NCI-H2081 (cell line): ENCODE measurements at places on chromosomes 5 and 9.

DNA sequence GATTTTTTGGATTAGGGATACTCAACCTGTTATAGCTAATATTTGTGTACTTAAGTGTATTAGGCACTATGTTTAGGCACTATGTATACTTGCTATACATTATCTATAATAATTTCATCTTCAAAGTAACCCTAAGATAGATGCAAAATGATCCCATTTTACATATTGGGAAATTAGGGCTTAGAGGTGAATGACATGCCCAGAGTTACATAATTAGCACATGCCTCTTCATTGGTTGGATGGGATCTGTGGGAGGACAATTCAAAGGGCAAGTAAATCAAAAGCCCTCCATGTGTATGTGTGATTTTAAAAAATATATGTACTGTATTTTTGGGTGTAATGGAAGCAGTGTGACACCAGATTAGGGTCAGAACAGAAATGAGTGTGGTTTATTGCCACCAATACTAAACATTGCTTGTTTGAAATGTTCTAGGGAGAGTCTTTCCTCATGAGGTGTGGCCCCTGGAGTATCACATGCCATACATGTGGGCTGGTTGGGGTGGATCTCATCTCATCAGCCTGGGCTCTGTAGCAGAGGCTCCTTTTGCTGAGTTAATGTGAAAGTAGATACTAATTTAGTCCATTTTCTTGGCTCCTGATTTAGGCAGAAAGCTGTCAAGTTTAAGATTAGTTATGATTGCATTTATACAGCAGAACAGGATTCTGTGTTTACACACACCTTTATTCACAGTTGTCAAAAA, 5.5 kb downstream of the C9orf85 start:
- DNase-seq, result no peak

DNA sequence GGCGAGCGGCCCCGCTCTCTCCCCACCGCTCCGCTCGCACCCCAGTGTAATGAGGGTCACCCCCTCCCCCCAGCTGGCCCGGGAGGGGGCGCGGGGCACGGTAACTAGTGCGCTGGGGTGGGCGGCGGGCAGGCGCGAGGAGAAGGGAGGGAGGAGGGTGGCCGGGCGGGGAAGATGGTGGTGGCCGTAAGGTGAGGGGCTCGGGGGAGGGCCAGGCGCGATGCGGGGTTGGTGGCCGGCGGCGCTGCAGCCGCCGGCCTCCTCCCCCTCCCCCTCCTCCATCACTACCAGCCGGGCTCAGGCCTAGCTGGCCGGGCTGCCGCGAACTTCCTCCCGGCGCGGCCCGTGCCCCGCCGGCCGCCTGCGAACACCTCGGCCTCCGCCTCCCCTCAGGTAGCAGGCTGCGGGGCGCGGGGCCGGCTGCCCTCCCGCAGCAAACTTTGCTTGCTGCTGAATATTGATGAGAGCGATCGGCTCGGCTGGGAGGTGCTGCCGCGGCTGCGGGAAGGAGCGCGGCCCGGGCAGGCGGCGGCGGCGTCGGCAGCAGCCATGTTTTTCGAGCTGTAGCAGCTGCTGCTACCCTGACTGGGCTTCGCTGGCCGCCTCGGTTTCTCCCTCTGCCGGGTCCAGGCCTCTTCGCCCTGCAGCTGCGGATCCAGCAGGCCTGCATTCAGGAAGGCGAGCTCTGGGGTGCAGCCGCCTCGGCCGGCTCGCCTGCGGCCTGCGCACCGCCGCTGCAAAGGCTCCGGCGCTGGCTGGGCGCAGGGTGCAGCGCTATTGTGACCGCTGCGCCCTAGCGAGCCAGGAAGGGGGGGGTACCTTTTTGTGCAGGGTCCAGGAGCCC, 502 bp downstream of the NSD1 start:
- DNase-seq, result peak; percentile 29

DNA sequence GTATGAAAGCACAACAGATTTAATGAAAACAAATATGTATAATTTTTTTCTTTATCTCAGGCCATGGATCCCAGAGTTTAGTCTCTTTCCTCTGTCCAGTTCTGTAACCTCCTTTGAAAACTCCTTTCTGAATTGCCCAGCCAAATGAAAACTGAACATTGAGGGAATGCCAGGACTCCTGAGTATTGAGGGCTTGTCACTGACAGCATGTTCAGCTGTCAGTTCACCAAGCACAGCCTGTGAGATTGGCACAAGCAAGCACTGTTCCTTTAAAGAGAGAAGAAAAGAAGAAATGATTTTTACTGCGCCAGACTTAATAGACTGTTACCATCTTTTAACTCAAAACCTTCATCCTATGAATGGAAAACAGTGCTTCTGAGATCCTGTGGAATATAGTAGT, 27.3 kb downstream of the TTC1 start:
- no peak for DNase-seq

DNA sequence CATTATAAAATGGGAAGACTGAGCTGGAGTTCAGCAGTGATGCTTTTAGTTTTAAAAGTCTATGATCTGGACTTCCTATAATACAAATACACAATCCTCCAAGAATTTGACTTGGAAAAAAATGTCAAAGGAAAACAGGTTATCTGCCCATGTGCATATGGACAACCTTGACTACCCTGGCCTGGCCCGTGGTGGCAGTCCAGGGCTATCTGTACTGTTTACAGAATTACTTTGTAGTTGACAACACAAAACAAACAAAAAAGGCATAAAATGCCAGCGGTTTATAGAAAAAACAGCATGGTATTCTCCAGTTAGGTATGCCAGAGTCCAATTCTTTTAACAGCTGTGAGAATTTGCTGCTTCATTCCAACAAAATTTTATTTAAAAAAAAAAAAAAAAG, 17.3 kb downstream of the MOCS2 start:
- no peak for DNase-seq

- no peak for DNase-seq
Measured at GRCh38 chr9:69637193-69637816, 34.9 kb downstream of the APBA1 start.

- DNase-seq, result no peak
Measured at GRCh38 chr5:95382801-95383200, 8.4 kb upstream of the FAM81B start.

GRCh38 chr9:89036383-89036782, 45.1 kb downstream of the S1PR3 start:
- DNase-seq, result no peak

DNA sequence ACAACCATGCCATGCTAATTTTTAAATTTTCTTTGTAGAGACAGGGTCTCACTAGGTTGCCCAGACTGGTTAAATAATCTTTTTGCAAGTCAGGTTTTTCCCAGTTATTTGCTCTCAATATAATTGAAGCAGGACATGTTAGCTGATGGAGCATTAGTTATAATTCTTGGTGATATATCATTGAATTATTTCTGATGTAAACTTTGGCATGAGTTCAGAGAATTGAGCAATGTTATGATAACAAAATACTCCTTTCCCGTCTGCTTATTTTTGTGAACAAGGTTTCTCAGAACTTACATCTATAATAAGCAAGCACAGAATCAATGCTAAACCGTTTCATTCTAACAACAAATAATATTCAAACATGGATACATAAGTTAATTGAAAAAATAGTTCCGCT, 37.8 kb downstream of the BHMT start:
- DNase-seq, result no peak

GRCh38 chr9:92749934-92750315, 14.7 kb downstream of the BICD2 start:
- DNase-seq, result no peak

GRCh38 chr5:29758986-29759421, 1434.5 kb upstream of the CDH6 start:
- no peak for DNase-seq

GRCh38 chr9:6098431-6098830, 83.0 kb upstream of the RANBP6 start:
- no peak for DNase-seq

- DNase-seq, result no peak
Measured at GRCh38 chr9:8224381-8224801, 424.8 kb upstream of the DMAC1 start.

DNA sequence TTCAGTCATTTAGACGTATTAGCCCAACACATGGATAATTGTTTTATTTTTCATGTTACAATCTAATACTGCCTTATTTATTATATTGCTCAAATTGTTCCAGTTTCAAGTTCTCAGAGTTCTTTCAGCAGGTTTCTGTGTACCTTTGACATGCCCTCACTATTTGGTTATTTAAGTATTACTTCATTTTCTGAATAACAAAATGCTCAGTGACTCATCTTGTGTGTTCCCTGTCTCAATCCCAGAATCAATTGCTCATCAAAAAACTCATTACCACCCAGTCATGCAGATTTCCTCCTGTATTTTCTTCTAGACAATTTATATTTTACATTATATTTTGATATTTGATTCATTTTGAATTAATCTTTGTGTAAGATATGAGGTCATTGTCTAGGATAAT, 562.6 kb downstream of the ANXA1 start:
- no peak for DNase-seq

DNA sequence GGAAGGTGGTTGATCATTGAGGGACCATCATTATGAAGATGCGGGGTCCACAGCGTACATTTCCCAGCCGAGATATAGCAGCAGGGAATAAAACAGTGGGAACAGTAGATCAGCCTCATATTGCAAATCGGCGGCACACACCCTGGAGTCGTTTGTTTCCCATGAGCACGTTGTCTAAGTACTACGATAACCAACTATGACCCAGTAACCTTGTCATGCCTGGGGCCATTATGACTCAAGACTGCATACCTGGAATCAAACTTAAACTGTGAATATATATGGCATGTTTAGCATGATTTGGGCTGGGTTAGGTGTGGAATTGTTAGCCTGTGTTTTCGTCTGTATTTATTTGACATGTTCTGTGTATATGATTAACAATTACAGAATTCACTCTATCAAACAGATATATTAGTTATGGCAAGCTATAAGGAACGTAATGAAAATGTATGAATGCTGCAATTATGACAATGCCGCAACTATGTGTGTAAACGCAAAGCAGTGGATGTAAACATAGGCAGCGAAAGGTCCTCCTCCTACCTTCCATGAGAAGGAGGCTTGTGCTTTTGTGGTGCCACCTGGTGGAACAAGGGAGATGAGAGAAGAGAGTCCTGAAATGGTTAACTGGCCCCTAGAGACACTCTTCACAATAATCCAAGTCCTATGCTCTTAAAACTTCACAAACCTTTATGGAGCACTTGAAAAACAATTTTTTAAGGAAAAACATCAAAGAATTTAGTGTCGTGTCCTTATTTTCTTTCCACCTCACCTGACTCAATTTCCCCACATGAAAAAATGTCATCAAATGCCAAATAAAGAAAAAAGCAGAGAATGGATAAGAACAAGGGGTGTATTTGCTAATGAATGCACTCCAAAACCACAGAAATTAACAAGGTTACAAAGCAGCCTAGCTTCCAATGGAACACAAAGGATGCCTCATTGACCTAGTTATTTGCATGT, 47.1 kb downstream of the SEMA5A start:
- peak; percentile 57 for DNase-seq

DNA sequence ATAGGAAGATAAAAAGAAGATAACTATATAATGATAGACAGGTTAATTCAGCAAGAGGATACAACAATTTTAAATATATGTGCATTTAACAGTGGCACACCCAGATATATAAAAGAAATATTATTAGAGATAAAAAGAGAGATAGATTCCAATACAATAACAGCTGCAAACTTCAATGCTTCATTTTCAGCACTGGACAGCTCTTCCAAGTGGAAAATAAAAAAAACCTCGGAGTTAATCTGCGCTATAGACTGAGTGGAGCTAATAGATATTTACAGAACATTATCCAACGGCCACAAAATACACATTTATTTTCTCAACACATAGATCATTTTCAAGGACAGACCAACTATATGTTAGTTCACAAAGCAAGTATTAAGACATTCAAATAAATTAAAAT, 1229.5 kb upstream of the CDH6 start:
- DNase-seq, result no peak

DNA sequence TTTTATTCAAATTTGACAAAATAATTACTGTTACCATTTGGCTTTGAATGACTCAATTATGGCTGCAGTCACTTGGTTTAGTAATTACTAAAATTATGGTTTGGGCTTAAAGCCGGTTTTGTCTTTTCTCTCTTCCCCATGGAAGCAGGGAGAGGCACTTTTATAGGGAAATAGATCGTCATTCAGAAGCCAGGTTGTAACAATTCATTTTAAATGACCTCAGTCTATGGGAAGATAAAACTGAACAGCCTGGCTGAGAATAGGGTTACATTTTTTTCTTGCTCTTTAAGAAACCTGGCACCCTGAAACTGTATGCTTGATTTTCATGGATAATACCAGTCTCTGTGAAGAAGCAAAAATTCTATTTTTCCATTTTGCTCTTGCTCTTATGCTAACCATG, 169.8 kb downstream of the SMC2 start:
- DNase-seq, result peak; percentile 4

DNA sequence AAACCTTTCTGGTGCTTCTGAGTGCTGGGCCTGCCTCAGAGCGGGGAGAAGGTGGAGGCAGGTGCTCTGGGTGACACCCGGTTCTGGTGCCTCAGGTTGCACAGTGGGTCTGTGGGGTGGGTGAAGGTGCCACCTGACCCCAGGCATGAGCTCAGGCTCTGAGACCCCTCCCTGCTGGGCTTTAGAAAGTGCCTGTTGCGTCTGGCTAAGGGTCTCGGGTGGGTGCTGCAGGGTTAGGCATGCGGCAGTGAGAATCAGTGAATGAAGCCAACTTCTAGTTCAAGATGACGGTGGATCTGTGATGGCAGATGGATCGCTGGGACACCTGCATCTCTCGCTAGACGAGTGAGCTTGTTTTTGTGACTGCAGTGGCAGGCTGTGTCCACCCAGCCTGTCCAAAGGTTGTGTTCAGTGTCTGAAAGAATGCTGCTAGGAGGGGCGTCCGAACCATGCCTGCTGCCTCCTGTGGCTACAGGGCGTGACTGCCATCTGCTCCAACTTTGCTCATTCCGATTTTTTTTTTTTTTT, 5.0 kb downstream of the SQSTM1 start:
- no peak for DNase-seq

- no peak for DNase-seq
Measured at GRCh38 chr5:73282383-73282782, 109.4 kb downstream of the TMEM174 start.

- peak; percentile 20 for DNase-seq
Measured at GRCh38 chr5:146947181-146947941, 68.8 kb upstream of the PPP2R2B start.

DNA sequence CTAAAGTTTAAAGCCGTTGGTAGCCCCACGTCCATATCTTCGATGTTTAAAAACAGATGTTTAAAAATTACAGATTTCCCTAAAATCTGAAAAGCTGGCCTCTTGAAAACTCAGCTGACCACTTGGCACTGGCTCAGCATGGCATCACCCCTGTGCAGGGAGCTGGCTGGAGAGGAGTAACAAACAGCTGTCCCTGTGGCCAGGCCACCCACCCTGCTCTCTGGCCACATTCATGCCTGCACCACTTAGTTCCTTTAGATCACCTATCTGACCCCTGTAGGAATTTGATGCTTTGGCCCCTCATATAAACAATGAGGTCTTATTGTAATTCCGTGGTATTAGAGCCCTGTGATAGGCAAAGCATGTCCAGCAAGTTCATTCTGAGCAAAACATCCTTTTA, 107.5 kb downstream of the FRMD3 start:
- no peak for DNase-seq

GRCh38 chr5:28066856-28067255, 1028.5 kb upstream of the CDH9 start:
- DNase-seq, result no peak

GRCh38 chr9:15735083-15735857, 182.4 kb downstream of the CCDC171 start:
- DNase-seq, result no peak
